Esophagus mucosa (tissue), 1 donor: ENCODE measurements at places on chromosomes 1 and 21. TPM values are rescaled to one million over a fixed set of nuclear protein-coding genes. Genes with fewer than 3 reads are reported as not detected.

TMEM53 gene
- total RNA-seq: 4.4 TPM

HTR6 gene
- total RNA-seq: not detected

DMRTA2 gene
- total RNA-seq: 1.7 TPM

MYCL gene
- 16.9 TPM for total RNA-seq

- no peak for ATAC-seq
Observed at GRCh38 chr21:25494804-25495203, 112.5 kb downstream of the MRPL39 start.
